Stimulated activated CD4-positive, alpha-beta T cell treated with anti-CD3 and anti-CD28 coated beads, Interleukin-1b, Interleukin-23, amount 100 ng/mL, for 48 hours (primary cell): ENCODE measurements at places on chromosomes 3 and 15.

- no peak for DNase-seq
Measured at GRCh38 chr3:4687167-4687566, 194.0 kb downstream of the ITPR1 start.

- DNase-seq: no peak
Measured at GRCh38 chr3:47398228-47398627, 17.4 kb downstream of the PTPN23 start.

DNA sequence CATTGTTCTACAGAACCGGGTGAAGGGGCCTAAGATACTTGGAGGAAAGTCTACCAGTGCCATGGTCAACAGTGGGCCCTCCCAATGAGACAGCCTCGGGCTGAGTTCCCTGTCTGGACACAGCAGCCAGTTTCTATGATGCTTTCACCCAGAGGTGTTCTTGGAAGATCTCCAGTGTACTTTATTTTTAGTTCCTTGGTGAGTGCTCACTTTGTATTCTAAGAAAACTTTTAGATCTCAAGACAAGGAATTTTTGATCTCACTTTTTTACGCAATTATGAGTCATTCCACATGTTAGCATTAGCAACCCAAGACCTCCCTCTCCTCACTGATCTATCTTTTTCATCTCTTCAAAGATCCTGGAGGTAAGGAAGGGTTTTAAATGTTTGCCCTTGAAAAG lies 287.7 kb downstream of the RORA start:
- no peak for DNase-seq

DNA sequence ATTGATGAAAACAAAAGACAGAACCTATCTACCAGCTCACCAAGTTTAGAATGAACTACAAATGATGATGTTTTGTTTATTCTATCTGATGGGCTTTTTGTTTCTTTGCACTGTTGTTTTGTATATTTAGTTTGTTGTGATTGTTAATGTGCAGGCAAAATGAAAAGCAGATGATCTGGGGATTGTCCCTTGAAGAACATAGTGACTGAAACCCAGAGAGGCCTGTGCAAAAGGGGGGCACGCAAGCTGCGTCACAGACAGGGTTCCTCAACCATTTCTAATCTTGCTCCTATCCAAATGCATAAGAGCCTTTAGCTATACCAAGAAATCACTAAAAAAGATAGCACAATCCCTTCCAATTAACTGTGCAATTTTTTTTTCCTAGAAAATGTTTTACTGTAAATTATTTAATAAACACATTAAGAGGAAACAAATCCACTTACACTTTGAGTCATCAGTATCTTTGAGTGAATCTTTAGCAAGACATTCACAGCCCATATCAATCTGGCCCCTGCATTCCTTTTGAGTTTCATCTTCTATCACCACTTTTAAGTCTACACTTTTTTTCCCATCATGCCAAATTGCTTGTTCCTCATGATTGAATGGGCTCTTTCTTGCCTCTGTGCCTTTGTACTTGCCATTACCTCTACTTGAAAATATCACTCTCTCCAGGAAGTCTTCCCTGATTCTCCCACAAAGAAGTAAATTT lies 220.3 kb downstream of the ATP8B4 start:
- DNase-seq: no peak

- DNase-seq: no peak
Measured at GRCh38 chr3:195403841-195404408, 38.9 kb downstream of the ACAP2 start.

- DNase-seq: no peak
Measured at GRCh38 chr3:49992326-49992725, 52.4 kb downstream of the RBM6 start.

DNA sequence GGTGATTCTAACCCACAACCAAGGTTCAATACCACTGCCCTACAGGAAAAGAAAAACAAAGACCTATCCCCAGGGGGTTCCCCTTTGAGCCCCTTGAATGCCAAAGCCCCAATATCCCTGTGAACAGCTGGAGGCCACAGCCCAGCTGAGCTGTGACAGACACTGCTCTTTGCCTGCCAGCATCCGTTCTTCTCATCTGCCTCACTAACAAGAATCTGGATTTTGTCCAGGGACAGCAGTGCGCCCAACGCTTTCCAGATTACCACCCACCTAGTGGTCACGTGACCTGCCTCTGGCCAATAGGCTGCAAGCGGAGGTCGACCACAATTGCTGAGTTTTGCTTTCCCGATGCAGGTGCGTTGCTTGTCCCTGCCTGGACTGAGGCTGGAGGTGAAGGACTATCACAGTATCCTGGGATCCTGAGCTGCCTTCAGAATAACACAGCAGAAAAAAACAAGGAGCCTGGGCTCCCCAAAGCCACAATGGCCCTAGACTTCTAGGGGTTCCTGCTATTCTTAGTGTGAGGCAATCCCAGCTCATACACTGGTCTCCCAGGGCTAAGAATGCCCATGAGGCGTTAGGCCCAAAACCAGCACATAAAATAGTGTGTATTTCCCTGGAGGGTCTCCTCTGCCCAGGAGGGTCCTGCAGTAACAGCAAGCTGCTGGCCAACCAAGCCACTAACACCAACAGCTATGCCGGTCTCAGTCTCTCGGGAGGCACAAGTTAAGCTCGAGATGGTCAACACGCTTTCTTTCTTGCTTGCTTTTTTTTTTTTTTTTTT lies 13.8 kb downstream of the BDH1 start:
- DNase-seq: no peak

DNA sequence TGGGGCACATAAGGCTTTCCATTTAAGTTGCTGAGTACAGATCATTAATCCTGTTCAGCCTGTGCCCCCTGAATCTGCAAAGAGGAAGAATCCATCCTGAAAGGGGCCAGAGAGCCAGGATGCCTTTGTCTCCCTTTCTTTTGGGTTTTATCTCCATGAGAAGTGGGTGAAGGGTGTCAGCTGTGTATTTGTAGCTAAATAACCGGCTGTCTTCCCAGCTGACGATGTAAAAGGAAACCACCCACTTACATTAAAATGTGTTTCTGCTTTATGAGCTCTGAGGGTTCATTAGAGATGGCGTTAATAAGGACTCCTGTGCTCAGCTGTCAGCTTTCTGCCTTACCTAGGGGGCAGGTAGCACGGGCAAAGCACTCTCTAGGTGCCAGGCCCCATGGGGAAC lies 83.4 kb downstream of the SLCO3A1 start:
- DNase-seq: no peak
